ENCODE measurements at places on chromosomes 12 and 14.

DNA sequence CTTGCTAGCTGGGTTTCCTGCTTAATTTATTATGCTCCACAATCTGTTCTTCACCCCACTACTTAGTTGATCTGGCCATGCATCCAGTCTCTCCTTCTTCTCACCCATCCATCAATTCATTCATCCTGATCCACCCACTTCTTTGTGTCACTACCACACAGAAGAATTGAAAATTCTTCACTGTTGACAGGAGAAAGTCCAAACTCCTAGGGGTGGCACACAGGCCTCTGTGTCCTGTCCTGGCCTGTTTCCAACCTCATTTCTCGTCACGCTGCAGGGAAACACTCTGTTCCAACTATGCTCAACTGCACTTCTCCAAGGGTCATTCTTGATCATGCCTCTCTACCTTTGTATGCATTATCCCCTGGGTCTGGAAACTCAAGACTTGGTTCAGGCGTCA lies 10.6 kb upstream of the KRT83 start:
- DNase-seq = no peak

DNA sequence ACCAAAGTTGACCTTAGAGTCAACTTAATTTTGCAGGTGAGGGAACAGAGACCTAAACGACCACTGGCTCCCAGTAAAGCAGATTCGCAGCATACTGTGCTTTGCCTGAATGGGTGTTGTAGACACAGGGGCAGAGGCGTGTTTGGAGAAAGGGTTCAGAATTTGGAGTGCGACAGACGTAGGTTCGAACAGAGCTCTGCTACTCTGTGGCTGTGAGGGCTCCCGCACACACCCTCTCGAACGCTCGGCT lies 243 bp upstream of the TOMM20L start:
- no peak for DNase-seq

DNA sequence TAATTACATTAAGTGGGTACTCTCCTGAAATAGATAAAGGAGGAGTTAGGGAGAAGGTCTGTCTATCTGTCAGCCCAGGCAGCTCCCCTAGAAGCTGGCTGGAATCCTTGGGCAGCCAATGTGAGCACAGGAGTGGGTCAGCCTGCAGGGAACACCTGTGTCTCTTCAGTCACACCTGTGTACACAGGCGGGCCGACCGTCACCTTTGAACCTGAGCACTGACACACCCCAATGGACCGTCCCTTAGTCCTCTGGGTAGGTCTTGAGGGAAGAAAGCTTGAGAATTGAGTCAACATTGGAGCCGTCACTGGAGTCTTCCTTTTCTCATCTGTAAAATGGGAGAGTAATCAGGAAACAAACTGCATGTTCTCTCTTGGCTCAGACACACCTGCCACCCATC lies 9.8 kb upstream of the GSC start:
- no peak for DNase-seq

DNA sequence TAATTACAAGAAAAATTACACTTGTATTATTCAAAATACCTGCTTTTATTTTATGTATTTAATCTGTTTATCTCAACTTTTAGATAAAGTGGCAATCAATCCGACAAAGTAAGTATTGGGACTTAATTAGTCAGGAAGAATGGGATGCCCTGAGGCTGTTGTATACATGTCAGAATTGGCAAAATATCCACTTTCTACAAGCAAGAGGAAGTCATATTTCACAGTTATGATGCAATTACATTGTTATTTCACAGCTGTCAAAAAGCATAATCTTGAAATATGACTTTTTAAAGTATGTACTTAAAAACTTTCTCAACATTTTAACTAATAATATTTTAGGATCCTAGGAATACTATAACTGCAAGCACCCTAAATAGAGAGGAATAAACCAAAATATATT lies 357.1 kb upstream of the MGAT4C start:
- DNase-seq = no peak

GRCh38 chr12:111396726-111397445 lies 8.8 kb upstream of the SH2B3 start:
- peak; percentile 84 for DNase-seq

DNA sequence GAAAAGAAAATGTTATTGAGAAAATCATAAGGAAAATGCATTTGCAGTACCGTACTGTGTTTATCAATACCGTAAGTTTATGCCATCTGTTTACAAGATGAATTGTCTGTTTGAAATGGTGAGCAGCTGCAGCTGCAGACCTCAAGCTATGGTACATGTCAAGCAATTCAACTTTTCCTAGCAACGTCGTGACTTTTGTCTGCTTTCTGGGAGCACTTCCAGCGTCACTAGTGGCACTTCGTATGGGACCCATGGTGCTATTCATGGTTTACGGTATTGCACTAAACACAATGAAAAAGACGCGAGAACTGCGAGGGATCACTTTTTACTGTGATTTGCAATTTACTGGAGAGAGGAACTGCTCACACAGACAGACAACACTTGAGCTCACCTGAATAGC lies 160.8 kb downstream of the UNC79 start:
- DNase-seq = no peak

GRCh38 chr12:64082866-64083268 lies 139.2 kb downstream of the KICS2 start:
- peak; percentile 34 for DNase-seq

DNA sequence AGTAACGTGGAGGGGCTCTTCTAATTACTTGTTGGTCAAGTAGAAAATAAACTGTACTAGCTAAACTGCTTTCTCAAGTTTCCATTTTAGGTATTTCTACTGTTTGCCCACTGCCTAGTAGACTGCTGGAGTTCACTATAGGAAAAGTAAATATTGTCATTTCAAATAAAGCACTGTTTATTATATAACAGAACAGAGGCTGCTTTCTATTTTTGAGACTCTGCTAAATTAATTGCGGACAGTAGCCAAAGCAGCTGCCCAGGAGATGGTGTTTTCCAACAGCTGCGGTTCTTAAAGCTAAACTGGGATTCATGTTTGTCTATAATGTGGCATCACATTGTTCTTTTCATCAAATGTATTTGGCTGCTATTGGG lies 15.9 kb upstream of the SIX1 start:
- DNase-seq = no peak

DNA sequence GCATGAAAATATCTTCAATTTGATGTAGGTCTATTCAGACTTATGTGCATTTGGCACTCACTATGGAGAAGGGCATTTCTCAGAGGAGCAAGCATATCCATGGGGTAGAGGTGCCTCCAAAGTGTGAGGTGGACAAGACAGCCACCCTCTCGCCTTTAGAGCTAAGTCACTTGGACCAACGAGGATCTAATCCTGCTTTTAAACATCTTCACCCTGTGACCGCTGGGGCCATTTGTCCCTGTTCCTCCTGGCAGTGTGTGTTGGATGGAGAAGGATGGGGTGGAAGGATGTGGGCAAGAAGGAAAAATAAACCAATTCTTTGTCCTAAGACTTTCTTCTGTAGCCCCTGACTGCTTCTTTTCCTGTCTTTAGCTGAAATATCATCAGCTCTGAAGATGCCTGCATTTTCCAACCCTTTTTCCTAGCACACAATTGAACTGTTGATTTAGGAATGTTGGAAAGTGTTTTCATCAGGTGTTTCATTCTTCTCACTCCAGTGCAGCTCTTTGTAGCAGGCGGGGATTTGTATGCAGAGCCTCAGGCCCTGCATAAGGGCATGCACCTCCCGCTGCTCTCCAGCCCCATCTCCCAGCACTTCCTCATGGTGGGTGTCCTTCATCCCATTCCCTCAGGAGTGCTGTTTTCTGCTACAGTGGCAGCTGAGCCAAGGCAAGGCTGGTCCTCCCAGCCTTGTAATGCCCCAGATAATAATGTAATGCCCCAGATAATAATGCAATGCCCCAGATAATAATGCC lies 5.3 kb downstream of the FGF6 start:
- DNase-seq = no peak

- DNase-seq = no peak
Measured at GRCh38 chr14:31842899-31843298, 234.2 kb upstream of the ARHGAP5 start.
